ENCODE measurements at places on chromosomes 7 and 10.

- no peak for DNase-seq
Measured at GRCh38 chr10:109963439-109963838, 40.1 kb upstream of the XPNPEP1 start.

DNA sequence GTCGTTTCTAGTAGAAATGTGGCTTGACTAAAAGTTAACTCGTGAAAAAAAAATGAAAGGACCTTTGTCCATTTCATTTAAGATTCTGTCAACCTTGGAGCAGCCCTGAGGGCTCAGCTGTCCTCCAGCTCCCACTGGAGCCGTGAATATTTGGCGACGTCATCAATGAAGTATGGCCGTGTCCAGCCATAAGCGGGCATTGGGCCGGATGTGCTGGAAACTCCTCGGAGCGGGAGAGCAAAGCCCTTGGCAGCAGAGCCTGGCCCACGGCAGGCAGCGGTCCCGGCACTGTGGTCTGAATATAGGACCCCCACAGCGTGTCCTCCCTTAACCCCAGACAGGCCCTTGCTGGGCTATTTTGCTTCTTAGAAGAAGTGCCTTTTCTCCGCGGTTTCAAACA is 50.0 kb downstream of the JAKMIP3 start:
- DNase-seq: no peak

DNA sequence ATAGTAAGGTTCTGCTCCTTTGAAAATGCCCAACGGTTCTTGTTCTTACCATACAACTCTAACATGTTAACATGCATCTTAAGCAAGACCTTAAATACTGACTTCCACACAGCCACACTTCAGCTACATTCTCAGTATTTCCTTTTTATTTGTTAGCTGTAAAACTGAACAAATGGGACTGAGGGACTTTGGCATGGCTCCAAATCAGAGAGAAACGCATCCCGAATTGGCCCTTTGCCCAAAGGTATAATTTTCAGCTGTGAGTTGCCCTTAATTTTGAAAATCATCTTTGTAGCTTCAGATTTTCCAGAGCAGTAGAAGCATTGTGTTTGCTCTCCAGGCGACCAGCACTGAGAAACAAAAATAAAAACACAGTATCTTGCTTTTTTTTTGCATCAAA is 56.4 kb downstream of the NEUROD6 start:
- no peak for DNase-seq

DNA sequence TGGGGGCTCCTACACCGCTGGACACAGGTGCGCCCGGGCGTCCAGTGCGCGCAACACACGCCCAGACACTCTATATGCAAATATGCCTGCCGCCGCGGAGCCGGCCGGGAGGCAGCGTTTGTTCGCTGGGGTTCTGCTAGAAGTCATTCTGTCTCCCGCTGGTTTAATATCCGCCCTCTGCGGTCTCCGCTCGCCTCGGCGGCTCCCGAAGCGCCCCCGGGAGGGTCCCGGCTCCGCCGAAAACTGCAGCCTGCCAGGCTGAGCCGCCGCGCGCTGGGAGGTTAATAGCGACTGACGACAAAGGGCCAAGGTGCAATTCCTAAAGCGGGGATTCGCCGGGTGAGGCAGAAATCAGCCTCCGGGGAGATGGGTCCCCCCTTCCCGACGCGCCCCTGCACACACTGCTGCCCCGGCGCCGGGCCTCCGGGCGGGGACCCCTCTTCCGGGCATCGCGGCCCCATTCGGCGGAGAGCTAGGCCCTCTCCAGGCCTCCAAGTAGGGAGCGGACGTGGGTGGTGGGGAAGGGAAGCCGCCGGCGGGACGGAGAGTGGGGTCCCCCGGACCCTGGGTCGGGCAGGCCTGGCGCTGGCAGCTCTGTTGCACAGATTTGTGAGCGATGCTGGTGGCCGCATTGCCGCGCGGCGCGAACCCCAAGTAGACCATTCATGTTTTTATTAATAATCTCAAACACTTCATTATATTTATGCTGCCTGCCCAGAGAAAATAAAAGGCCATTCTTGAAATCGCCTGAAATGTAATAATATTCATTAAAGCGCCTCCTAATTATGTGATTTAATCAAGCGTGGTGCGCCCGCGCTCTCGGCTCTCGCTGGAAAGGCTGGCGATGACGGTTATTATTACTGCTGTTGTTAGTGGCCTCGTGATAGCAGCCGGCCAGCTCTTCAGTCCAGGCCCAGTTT is 9.1 kb downstream of the EN2 start:
- no peak for DNase-seq

- no peak for DNase-seq
Measured at GRCh38 chr10:62907470-62908212, 91.5 kb upstream of the EGR2 start.

- no peak for DNase-seq
Measured at GRCh38 chr10:1287971-1288401, 231.8 kb downstream of the WDR37 start.

DNA sequence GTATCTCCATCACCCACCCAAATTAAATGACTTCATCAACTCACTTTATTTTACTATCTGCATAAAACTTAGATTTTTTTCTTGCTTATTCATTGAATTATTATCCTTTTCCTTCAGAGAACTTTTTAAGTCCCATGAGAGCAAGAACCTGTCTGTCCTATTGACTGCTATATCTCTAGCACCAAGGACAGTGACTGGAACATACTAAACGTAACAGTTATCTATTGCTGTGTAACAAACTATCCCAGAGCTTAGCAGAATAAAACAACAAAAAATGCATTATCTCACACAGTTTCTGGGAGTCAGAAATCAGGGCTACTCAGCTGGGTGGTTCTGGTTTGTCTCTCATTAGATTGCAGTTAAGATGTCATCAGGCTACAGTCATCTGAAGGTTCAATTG is 401.7 kb upstream of the AUTS2 start:
- no peak for DNase-seq

- no peak for DNase-seq
Measured at GRCh38 chr10:27253576-27253975, 13.0 kb upstream of the ACBD5 start.

DNA sequence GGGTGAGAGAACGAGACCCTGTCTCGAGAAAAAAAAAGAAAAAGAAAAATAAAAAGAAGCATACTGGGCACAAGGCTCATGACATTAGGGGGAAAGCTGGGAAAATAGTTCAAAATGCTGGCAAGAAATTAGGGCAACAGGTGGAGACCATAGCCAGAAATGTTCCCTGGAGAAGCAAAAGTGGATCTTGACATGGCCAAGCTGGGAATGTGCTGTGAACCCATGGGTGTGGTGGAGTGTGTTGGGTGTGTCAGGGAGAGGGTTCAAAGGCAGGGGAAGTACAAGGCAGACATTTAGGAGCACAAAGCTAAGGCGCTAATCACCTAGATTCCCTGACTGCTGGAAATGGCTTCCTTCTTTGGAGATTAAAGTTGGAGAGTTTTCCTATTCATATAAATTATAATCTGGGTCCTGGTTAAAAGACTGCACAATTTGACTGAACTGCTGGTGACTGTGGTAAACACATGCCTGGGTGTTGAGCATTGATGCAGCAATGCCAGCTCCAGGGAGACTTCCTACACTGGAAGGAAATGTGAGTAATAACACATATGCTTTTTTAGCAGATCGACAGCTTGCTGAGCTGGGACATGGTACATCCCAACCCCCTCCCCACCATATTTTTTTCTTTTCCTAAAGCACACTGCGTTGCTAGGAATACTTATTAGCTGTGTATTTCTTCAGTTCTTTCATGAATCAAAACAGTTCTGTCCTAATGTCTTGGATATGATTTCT is 70.1 kb upstream of the ARHGAP21 start:
- no peak for DNase-seq

GRCh38 chr10:31962826-31963588 is 34.4 kb upstream of the ARHGAP12 start:
- no peak for DNase-seq

All from stimulated activated CD8-positive, alpha-beta memory T cell treated with anti-CD3 and anti-CD28 coated beads, Interleukin-4, amount 100 ng/mL, for 4 hours (primary cell).